ENCODE measurements at places on chromosomes 6 and 20. TPM values are rescaled to one million over a fixed set of nuclear protein-coding genes. Genes with fewer than 3 reads are reported as not detected.

PI16 gene
- 1.8 TPM for total RNA-seq

BNIP5 gene
- not detected for total RNA-seq

MOXD1 gene
- 41.5 TPM for total RNA-seq

FAM83C gene
- total RNA-seq = not detected

RGS19 gene
- total RNA-seq = 14.5 TPM

CD83 gene
- total RNA-seq = 1.6 TPM

POU3F2 gene
- total RNA-seq = not detected

HAO1 gene
- not detected for total RNA-seq

SLC2A10 gene
- 61.1 TPM for total RNA-seq

CYP39A1 gene
- 0.78 TPM for total RNA-seq

All from smooth muscle cell of the pulmonary artery (primary cell).